ENCODE measurements at places on chromosomes 13 and 19.

GRCh38 chr13:26568132-26568815 is 10.8 kb downstream of the WASF3 start:
- no peak for DNase-seq

- DNase-seq: peak; percentile 41
These were observed 125.7 kb downstream of the TNFRSF19 start for GRCh38 chr13:23695711-23696464.

GRCh38 chr19:50669302-50670101 is 20.3 kb downstream of the C19orf81 start:
- DNase-seq: peak; percentile 21

DNA sequence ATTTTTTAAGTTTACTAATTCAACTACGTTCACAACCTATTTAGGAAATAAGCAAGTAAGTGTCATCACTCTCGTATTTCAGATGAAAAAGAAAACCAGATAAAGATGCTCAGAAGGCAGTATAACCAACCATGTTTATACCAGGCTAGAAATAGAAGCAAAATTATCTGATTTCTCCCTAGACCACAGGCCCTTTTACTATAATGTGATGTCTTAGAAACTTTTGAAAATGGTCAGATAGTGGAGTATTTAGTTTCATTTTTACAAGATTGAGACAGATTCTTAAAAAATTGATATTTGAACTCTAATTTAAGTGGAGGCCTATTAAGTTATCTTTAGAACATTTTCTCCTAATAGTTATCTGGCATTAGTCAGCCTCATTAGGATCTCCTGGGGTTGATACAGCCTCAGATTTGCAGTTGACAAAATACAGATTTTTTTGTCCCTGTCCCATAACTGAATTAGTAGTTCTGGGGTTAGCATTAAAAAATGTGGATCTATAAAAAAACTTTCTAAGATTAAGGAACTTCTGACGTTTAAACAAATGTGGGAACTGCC is 818.7 kb upstream of the PCDH9 start:
- no peak for DNase-seq

DNA sequence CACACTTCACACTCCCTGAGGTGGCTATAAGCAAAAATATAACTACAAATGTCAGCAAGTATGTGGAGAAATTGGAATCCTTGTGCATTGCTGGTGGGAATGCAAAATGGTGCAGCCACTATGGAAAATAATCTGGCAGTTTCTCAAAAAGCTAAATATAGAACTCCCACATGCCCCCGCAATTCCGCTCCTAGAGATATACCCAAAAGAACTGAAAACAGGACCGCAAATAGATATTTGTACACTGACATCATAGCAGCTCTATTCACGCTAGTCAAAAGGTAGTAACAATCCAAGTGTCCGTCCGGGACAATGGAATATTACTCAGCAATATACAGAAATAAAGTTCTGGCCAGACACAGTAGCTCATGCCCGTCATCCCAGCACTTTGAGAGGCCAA is 31.5 kb upstream of the TPM4 start:
- no peak for DNase-seq

- DNase-seq: no peak
These were observed 308.4 kb downstream of the SHISA2 start for GRCh38 chr13:25743421-25743820.

- DNase-seq: no peak
These were observed 19.4 kb downstream of the SGTA start for GRCh38 chr19:2763687-2764086.

DNA sequence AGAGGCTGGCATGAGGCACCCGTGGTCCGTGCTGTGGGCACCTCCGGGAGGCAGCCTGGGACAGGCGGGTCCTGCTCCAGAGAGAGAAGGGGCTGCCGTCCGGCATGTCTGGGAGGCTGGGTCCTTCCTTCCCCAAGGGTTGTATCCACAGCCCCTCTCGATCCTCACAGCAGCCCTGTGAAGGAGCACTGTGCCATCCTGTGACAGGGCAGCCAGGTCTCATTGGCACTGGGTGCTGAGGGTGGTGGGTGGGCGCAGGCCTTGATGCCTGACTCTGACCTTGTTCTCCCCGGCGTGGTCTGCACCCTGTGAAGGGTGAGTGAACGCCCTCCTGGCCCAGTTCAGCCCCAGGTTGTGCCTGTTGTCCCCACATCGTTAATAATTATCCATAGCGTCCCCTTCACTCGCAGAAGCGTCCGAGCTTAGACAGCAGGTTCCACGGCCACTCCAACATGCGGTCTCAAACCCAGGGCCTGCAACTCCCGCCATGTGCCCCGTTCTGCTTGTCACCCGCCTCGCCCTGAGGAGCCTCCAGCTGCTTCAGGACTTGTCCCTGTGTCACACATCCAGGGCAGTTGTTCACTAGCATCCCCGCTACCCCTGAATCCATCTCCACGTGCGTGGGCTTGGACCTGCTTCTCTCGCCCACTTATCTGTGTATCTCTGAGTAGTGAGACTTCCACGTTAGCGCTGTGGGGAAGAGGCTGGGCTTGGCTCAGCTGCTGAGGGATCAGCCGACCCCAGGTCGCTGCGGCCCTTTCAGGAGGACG is 10.6 kb downstream of the ATP11A start:
- no peak for DNase-seq

- no peak for DNase-seq
These were observed 12.5 kb upstream of the MAP3K10 start for GRCh38 chr19:40178756-40179155.

GRCh38 chr13:29956853-29957252 is 106.4 kb upstream of the UBL3 start:
- no peak for DNase-seq

DNA sequence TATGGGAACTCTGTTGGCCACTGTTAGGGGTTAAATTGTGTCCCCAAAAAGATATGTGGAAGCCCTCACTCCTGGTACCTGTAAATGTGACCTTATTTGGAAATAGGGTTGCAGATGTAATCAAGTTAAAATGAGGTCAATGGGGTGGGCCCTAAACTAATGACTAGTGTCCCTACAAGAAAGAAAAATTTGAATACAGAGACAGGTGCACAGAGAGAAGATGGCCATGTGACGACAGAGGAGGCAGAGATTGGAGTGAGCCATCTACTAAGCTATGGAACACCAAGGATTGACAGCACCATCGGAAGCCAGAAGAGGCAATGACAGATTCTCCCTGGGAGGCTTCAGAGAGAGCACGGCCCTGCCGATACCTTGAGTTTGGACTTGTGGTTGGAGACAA is 16.5 kb downstream of the POU2F2 start:
- DNase-seq: no peak

DNA sequence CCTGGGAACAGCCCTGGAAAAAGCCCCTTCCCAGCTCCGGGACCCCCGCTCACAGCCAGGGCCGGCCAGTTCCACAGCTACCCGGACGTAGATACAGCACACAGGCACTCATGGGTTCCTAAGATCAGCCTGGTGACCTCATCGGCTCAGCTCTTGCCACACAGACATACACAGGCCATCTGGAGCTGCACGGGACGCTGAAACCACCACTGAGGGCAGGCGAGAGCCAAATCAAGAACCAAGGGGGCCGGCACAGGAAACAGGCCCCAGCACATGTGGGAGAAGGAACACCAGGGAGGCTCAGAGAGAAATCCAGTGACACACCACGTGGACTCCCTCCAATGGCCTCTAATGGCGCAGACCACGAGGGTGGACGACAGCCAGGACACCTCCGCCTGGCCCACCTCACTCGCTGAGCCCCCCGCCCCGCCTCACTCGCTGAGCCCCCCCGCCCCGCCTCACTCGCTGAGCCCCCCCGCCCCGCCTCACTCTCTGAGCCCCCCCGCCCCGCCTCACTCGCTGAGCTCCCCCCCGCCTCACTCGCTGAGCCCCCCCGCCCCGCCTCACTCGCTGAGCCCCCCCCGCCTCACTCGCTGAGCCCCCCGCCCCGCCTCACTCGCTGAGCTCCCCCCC is 69.7 kb upstream of the C13orf46 start:
- DNase-seq: no peak

Measured in CD4-positive, alpha-beta T cell treated with Interleukin-15 for 4 hours (primary cell).